ENCODE measurements at places on chromosomes 3 and 15. TPM values are rescaled to one million over a fixed set of nuclear protein-coding genes. Genes with fewer than 3 reads are reported as not detected.

GOLGA6A gene
- not detected for total RNA-seq

ACKR4 gene
- total RNA-seq, result not detected

FANCD2OS gene
- not detected for total RNA-seq

ZCWPW2 gene
- not detected for total RNA-seq
